Right cardiac atrium (tissue), 5 donors: ENCODE measurements at places on chromosomes 5 and 9. TPM values are rescaled to one million over a fixed set of nuclear protein-coding genes. Genes with fewer than 3 reads are reported as not detected.

GRCh38 chr5:135221696-135222095 lies 177.3 kb downstream of the MACROH2A1 start:
- no peak for DNase-seq

DNA sequence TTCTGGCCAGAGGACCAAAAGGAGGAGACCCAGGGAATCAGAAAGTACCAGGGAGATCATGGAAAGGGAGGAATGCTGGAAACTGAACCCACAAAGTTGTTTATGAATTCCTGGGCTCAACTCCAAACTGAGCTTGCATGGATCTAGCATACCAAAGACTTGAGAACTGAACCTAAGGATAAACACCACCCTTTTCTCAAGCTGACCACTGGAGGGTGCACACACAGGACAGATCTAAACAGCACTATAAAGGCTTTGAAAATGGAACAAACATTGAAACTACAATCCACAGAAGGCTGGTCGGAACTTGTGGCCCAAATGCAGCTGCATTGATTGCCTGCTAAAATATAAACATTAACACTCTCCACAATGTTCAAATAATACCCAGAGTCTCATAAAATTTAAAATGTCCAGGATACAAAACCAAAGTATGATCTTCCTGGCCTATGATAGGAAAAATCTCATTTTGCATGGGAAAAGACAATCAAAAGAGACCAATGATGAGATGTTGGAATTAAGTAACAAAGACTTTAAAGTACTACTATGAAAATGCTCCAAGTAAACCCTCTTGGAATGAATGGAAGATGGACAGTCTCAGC lies 15.6 kb upstream of the IRF1 start:
- no peak for DNase-seq

DNA sequence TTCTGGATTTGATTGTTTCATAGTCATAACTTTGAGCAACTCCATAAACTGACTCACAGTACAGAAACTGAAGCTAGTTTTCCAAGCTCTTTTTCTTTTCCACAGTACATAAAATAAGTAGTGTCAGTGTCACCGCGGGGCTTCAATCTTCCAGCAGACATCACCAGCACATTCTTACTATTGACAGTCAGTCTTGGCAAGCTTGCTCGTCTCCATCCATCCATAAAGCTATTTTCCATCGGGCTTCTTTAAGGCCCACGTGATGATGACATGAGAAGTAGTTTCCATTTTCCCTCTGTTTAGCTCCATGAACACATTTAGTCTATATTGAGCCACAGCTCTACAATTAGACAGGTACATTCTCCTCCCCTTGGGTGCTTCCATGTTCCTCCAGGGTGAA lies 443.4 kb downstream of the KDM4C start:
- DNase-seq = no peak

DNA sequence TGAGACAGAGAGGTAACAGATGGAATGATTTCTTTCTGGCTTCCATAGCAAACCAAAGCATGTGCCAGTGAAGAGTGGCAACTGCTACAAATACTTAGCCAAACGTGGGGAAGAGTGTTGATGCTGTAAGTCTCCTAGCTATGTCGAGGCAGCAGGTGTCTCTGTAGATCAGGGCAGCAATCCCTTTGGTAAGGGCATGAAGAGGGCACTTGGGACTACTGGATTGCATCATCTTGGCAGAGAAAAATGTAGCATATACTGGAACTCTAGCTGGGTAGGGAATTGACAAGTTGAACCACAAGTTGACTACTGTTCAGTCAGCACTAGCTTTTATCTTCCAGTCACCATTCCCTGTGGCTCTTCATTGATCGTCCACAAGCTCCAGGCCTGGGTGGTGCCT lies 75.8 kb downstream of the GHR start:
- DNase-seq = no peak

DNA sequence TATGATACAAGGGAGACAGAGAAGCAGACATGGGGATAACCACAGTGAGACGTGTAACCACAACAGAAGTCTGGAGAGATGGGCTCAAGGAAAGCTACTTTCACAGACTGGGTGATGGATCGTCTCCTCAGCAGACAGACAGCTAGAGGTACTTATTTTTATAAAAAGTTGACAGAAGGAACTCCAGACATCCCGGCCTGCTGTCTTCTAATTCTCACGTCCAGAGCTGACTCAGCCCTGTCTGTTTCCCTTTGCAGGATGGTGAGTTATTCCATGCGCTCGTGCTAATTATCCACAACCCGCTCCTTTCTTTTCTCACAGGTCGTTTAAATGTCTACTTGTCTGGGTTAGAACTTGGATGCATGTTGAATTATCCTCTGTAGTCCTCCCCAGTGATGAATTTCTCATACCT lies 304.5 kb downstream of the CWC27 start:
- no peak for DNase-seq

MSH3 gene
- polyA plus RNA-seq = 4.2 TPM

MARCOL gene
- polyA plus RNA-seq = not detected

CDH10 gene
- polyA plus RNA-seq = 0.97 TPM

TMC1 gene
- 0.05 TPM for polyA plus RNA-seq

PCAT7 gene
- 0.05 TPM for polyA plus RNA-seq

EFNA5 gene
- 4.5 TPM for polyA plus RNA-seq
